Activated T-cell treated with anti-CD3 and anti-CD28 coated beads, Interleukin-2, amount 50 U/mL, for 24 hours (primary cell): ENCODE measurements at places on chromosomes 2 and 18.

DNA sequence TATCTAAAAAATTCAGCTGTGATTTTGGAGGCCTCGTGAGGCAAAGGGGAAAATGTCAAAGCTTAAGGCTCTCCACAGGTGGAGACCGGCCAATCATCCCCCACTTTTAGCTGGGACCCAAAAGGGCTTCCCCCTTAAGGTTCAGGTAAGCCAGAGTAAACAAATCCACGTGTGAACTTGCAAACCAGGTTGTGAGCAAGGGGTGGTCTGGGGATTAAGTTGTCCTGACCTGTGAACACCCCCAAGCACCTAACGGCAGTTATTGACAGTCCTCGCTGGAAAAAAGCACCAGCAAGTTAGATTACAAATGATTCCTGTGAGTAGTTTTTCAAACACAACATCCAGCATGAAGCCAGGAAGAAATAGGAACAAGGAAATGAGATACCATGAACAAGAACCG lies 42.9 kb downstream of the MYO7B start:
- no peak for DNase-seq

- no peak for DNase-seq
These were observed 27.2 kb downstream of the CD28 start for GRCh38 chr2:203733684-203734083.

DNA sequence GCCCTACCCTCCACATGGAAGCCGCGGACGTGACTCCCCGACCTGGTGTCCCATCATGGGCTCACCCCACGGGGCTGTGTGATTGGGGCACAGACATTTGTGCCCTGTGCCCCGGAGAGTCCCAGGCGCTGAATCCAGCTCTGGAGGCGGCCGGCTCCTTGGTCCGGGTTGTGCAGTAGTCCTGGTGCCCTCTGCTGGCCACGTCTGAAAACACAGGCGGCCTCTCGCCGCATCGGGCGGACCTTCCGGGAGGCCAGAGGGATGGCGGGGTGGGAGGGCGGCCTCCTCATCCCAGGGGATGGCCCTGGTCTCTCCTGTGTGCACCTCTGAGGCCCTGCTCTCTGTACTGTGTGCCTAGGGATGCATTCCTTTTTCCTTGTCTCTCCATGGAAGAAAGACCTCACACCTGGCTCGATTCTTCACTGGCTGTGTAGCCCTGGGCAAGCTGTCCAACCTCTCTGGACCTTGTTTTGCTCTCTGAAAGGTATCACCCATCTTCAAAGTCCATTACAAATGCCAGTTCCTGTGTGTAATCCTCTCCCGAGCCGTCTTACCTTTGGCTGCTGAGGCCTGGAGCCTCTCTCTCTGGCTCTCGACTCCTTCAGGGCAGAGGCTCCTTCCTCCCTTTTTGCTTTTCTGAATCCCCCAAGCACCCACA lies 27.6 kb downstream of the CELF4 start:
- peak; percentile 58 for DNase-seq

- no peak for DNase-seq
These were observed at the start of gene TFPI for GRCh38 chr2:187554011-187554703. TSS of gene TFPI (minus strand) at chr2:187554435. CDS start at chr2:187503768, 50,667 bp downstream.

GRCh38 chr18:36634573-36635216 lies 194.1 kb downstream of the TPGS2 start:
- DNase-seq, result no peak

DNA sequence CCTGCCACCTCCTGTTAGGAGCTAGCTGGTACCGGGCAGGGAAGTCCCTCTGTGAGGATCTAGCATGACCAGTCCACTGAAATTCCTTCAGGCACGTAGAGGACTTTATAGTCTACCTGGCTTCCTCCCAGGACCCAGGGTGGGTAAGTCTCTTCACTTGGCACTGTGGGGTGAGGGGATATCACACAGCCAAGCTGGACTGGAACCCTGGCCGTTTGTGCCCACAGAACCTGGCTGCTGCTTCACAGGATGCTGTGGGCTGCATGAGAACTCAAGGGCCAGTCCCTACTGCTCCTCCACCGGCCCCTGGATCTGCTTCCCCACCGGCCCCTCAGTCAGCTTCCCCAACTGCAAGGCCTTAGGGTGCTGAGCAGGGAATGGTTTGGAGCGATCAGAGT lies 35.8 kb downstream of the HS1BP3 start:
- no peak for DNase-seq

DNA sequence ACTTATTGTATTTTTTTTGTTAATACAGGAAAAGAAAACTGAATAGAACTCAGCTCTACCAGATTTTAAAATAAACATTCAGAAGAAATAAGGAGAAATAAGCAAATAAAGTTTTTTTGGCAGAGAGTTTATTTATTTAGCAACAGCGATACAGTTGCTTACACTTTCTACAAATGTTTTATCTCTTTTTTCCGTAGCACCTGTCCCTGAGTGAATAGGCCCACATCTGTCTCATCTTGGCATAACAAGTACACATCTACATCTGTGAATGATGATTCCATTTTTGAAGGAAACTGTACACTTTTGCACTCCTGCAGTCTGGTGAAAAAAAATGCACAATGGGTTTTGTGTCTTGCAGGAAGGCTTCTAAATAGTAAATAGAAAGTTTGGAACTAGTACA lies 783.6 kb upstream of the ZEB2 start:
- no peak for DNase-seq

DNA sequence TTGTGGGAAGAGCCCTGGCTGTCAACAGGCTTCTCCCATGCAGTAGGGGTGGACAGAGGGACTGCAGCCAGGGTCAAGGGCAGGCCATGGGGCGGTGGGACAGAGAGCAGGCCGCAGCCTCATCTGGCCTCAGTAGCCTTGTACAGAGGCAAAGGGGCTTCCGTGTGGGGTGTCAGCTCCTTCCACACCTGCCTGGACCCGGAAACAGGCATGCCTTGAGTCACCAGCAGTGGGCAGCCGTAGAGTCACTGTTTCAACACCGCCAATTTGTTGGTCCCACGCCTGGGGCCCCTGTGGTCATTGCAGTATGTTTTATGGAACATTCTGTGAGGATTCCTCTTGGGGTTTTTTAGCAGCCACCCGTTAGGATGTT lies 173.0 kb downstream of the SMAD7 start:
- DNase-seq, result no peak

- DNase-seq, result no peak
These were observed 86.4 kb downstream of the SKA1 start for GRCh38 chr18:50461251-50461650.

GRCh38 chr2:102391565-102391964 lies 31.4 kb upstream of the IL18RAP start:
- no peak for DNase-seq

- DNase-seq, result no peak
These were observed 95.7 kb downstream of the ICOS start for GRCh38 chr2:204032301-204032700.

GRCh38 chr2:40244251-40244650 lies 207.6 kb downstream of the SLC8A1 start:
- no peak for DNase-seq

DNA sequence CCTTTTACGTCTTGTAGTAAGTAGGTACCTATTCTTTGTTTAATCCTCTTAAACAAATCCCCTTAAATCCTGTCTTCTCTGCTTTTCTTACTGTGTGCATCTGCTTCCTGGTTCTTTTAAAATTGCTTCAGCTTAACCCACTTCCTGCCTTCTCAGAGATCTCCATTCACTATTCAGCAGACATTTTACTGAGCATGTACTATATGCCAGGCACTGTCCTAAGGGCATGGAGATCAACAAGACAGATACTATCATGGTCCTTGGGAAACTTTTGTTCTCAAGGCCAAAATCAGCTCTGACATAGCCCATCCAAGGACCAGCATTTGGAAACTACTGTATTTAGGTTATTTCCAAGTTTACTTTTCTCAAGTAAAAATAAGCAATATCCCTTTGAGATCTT lies 227.5 kb downstream of the TPGS2 start:
- DNase-seq, result no peak

DNA sequence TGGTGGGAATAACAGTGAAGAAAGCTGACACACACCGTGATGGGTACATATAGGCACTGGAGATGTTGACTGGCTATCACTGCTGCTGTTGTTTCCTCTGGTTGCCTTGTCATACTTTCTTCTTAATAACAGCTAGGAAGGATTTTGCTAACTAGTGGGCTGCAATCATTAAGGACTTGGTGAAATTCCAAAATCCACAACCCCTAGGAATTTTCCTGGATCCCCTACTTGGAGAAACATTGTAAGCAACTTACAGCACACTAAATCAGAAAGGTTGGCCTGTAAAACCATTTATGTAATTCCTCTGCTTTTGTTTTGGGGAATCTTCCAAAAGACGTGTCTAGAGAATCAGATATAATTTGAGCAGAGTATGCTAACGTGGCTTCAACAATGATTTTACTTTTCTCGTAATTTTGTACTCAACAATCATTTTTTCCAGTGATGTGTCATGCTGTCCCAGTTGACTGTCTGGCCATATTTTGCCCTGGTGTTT lies 8.0 kb upstream of the COL3A1 start:
- DNase-seq, result no peak

DNA sequence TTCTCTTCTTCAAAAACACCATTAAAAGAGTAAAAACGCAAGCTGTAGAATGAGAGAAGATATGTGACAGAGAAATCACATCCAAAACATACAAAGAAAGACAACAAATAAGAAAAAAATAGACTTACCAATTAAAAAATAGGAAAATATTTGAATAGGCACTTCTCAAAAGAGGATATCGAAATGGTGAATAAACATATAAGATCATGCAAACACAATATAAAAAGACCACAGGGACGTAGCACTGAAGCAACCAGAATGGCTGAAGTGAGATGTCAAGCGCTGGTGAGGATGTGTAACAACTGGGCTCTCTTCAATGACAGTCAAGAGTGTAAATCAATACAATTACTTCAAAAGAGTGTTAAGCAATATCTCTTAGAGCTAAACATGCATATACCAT lies 202.3 kb downstream of the ZBTB7C start:
- no peak for DNase-seq

GRCh38 chr2:127082974-127083373 lies 24.0 kb downstream of the BIN1 start:
- no peak for DNase-seq

DNA sequence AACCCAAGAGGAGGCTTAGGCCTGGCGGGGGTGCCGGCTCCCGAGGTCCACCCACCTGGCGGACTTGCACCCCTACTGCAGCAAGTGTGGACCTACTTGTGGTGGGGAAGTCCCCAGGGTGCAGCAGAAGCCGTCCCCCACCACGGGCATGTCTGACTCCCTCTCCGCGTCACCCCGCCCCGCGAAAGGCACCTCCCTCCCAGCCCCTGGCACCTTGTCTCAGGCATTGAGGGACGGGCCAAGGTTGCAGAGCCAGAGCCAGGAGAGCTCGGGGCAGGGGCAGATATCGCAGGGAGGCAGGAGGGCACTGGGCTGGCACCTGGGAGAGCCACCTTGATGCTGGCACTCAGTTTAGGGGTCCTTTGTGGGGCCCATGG lies 19.0 kb downstream of the CROCC2 start:
- peak; percentile 25 for DNase-seq

DNA sequence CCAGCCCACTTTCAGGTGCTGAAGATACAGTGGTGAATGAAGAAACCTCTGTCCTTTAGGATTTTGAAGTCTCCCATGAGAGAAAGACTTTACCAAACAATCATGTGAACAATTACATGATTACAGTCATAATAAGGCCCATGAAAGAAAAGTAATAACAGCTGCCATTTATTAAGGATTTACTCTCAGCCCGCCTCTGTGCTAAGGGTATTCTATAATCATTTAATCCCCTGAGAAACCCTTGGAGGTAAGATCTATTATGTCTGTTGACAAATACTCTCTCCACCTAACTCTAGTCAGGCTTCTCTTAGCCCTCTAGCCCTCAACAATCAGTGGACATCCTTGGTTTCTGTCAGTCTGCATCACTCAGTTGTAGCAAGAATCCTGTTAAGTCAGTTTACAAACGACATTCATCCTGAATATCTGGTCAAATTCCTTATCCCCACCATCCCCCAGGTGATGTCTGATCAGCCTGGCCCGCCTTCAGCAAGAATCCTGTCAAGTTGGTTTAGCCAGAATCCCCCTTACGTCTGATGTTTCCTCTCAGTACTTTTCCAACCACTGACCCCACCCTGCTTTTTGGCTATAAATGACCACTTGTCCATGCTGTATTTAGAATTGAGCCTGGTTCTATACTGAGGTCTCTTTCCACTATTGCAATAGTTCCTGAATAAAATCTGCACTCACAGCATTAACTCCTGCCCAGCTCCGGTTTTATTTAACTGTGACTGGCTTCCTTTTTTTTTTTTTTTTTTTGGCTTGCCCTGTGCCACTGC lies 12.2 kb upstream of the SOCS6 start:
- no peak for DNase-seq

- no peak for DNase-seq
These were observed 22.0 kb upstream of the NFATC1 start for GRCh38 chr18:79373736-79374135.

GRCh38 chr18:33781429-33781828 lies 203.4 kb downstream of the ASXL3 start:
- DNase-seq, result no peak

GRCh38 chr2:229417176-229417575 lies 146.1 kb upstream of the PID1 start:
- DNase-seq, result no peak

DNA sequence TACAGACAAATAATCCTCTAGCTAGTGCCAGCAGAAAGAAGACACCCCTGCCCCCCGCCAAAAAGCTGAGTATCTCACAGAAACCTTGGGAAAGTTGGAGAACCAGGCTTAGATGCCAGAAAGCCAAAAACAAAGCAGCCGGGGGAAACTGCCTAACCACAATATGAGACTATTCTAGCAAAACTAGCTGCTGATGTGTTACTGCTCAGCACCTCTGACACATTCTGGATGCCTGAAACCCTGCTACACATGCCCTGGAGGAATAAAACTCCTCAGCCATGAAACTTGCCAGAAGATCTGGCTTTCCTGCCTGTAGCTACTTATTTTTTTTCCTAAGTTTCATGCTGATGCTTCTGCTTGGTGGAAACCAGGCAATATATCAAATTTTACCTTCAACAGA lies 122.7 kb upstream of the GCFC2 start:
- no peak for DNase-seq

- DNase-seq, result no peak
These were observed 55.5 kb downstream of the MARCHF4 start for GRCh38 chr2:216316743-216317142.

DNA sequence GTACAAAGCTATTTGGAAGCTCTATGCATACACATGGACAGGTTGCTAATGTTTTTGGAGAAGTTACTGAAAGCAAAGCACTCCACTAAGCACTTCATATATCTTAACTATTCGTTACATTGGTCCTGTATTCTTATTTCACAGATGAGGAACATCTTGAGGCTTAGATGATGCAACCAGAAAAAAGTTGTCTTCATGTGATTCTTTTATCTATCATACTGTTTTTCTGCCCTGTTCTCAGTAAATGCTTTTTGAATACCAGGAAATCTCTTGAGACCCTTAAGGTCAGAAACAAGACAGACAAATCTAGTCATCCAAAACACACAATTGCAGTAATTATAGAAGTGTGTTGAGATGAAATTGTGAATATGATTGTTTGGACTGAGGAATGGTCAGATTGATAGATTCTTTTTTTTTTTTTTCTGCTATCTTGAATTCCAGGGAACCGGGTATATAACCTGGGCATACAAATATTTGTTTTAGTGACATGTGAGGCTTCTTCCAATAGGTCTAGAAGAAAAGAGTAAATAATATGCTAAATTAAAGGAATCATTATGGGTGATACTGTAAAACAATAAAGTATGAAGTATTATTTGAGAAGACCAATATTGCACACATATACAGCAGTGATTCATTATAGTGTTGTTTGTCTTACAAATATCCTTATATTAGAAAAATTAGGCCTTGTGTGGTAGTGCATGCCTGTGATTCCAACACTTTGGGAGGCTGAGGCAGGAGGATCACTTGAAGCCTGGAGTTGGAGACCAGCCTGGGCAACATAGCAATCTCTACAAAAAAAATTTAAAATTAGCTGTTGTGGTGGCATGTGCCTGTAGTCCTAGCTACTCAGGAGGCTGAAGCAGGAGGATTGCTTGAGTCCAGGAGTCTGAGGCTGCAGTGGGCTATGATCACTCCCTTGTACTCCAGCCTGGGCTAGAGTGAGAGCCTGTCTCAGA lies 33.7 kb downstream of the EHBP1 start:
- DNase-seq, result no peak
